ENCODE measurements at places on chromosomes 12 and 14.

- no peak for DNase-seq
Measured at GRCh38 chr12:12636641-12637040, 25.0 kb downstream of the CREBL2 start.

- DNase-seq, result no peak
Measured at GRCh38 chr12:96502477-96502876, 13.1 kb downstream of the CFAP54 start.

DNA sequence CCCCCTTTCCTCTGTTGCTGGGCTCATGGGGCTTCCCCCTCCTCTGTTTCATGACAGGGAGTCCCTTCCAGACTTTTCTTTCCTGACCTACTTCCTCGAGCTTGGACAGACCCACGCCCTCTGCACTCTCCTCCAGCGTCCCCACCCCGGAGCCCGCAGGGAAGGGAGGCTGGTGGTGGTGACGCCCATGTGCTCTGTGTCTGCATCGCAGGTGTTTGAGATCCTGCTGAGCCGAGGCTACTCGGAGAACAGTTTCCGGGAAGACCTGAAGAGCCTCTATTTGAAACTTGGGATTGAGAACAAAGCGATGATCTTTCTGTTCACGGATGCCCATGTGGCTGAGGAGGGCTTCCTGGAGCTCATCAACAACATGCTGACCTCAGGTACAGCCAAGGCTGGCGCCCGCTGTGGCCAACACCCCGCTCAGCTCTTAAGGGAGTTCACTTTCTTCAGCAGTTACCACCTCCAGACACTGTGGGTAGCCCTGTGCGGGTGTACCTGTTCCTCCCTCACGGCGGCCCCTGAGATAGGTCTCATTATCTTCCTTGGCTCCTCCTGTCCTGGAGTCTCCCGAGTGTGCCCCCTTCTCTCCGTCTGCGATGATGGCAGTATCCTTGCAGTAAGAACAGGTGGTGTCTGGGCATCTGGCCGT, 85.6 kb downstream of the CCDC92 start:
- DNase-seq, result no peak

DNA sequence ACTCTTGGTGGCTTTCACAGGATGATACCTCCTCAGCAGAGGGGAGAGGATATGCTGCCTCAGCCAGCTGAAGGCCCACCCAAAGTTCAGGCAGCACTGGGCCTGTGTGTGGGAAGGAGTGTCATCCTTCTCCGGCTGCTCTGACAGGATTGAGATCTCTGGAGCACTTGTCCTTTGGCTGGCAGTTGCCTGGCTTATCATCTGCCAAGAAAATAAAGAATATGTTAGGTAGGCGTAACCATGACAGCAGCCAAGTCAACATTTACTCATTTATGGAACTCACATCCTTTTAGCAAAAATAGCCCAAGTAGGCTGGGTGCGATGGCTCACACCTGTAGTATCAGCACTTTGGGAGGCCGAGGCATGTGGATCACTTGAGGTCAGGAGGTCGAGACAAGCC, 68.5 kb downstream of the PPFIBP1 start:
- no peak for DNase-seq

All from naive thymus-derived CD8-positive, alpha-beta T cell (primary cell).